ENCODE measurements at places on chromosomes 7 and 10.

- no peak for DNase-seq
Observed at GRCh38 chr7:90769036-90769435, 172.9 kb downstream of the CDK14 start.

DNA sequence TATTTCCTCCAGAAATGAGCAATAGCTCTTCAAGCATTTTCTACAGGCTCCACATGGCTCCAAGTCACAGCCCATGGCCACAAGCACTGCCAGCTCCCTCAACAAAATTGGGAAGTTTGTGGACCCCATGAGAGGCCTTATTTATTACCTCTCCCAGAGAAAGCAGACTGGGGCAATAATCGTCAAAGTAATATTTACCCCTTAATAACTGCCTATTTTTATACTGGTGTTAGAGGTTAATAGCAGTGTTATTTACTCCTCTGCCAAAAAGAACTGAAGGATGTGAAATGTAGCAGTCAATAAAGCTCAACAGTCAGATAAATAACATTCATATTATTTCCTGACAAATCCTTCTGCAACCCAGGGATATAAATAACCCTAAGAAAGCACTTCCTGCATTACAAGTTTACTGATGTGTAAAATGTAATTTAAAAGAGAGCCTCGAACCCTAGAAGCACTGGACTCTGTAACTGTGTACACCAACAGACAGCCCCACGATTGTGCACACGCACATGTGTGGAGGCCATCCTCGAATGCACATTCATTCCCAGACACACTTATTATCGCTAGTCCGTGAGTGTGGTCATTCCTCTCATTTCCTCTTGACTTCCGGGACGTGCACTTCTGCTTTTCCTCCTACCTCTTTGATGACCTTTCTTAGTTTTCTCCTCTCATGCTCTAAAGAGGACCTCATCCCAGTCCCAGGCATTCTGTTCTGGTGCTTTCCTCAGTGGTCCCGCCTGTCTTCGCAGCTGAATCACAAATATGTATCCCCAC lies 157.4 kb downstream of the EVX1 start:
- DNase-seq, result no peak

DNA sequence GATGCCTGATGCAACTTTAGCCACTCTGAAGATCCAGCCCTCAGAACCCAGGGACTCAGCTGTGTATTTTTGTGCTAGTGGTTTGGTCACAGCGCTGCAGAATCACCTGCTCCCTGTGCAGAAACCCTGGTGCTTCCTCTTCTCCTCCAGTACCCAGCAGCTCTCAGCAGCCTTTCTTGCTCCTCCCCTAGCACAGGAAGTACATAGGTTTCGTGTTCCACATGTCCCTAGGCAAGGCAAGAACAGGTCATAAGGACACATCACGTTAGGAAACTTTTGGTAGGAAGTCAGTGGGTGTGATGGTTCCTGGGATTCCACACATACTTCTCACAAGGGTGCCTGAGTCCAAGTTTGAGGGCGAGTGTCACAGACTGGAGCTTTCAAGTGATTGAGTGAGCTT lies 167.9 kb upstream of the PRSS1 start:
- DNase-seq, result no peak

- no peak for DNase-seq
Observed at GRCh38 chr10:71854031-71854430, 3.0 kb upstream of the PSAP start.

- DNase-seq, result no peak
Observed at GRCh38 chr7:1386623-1387220, 72.5 kb downstream of the MICALL2 start.

DNA sequence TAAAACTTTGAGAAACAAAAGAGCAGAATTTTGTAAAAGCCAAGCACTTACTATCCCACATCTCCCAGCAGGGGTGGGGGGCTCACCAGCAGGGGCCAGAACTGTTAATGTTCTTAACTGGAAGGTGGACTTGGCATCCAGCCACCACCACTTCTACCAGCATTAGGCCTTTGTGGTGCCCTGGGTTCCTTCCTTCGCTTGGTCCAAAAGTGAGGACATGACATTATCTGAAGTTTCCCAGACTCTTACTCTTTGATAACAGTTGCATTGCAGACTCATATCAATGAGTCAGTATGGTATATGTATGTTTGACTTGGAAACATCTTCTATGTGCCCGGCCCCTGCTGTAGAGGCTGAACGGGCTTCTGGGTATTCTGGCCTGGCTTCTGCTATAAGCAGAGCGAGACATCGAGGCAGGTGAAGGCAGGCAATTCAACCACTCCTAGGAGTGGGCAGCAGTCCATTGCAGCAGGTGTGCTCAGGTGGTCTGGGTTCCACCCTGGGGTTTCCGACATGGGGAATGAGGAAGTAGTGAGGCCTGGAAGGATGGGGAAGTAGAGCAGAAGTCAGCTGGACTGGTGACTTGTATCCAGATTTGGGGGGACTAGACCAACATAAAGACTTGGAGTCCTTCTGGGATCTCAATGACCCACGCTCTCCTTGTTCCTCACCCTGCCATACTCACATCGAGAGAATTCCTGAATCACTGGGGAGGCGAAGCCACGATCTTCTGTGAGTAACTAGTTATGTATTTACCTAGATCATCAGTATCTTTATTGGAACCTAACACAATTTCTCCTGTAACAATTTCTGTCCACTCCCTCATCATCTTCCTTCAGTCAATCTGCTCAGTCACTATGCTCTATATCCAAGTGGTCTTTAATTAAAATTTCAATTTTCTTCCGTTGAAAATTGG lies 4.1 kb downstream of the ZNF777 start:
- no peak for DNase-seq

DNA sequence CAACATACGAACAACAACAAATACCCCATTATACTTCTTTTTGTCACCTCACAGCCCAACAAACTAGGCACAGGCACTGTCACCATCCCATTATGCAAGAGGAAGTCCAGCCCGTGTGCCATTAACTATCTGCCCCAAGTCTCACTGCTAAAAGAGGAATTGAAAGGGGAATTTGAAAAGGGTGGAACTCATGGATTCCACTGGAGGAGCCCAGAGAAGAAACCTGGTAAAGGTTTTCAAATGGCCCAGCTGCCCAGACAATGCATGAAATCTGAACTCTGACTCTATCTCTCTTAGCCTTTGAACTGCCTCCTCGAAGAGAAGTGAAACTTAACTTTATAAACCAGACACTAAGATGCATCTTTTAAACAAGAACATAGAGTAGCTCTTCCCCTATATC lies 130.0 kb downstream of the PLXNA4 start:
- DNase-seq, result no peak

DNA sequence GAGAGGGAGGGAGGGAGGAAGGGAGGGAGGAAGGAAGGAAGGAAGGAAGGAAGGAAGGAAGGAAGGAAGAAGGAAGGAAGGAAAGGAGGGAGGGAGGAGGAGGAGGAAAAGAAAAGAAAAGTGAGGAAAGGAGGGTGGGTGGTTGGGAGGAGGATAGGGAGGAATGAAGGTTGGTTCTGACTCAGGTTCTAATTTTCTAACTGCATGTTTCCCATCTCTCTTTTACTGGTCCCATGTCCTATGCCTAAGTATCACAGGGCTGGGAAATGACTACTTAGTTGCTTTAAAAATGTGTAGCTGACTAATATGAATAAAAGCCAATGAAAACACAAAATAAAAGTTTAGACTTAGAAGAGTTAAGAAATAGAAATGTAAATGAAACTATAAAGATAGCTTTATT lies 890.9 kb upstream of the POT1 start:
- DNase-seq, result no peak

DNA sequence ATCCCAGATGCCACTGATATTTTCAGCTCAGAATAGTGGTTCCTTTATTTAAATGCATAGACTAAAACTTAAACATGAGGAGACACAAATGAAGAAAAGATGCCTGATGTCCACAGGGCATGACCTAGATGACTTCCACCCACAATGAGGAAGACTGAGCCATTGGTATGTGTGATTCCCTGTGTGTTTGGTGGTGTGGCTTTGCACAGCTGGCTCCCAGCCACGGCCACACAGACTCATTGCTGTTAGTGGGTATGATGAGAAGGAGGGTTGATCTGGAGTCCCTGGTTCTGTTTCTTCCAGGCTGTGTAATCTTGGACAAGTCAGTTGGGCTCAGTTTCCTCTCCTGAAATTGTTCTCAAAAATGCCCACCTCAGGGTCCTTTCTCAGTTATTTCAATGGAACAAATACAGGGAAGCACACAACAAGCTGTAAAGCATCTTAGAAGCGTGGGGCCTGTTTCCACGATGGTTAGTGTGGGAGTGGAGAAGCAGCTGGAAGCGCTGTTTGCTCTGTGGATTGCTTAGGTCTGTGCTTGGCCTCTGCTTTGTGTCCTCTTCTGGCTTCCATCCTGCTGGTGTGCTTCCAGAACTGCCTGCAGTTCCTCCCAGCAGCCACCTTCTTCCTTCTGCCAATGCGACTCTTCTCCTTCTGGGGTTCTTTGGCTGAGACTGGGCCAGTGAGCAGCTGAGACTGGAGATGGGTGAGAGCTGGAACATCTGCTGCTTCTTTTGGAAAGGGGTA lies 303.7 kb downstream of the BMPER start:
- no peak for DNase-seq

GRCh38 chr7:55486991-55487390 lies 85.3 kb downstream of the VOPP1 start:
- DNase-seq, result no peak

GRCh38 chr10:100792574-100792973 lies 47.2 kb downstream of the PAX2 start:
- no peak for DNase-seq

DNA sequence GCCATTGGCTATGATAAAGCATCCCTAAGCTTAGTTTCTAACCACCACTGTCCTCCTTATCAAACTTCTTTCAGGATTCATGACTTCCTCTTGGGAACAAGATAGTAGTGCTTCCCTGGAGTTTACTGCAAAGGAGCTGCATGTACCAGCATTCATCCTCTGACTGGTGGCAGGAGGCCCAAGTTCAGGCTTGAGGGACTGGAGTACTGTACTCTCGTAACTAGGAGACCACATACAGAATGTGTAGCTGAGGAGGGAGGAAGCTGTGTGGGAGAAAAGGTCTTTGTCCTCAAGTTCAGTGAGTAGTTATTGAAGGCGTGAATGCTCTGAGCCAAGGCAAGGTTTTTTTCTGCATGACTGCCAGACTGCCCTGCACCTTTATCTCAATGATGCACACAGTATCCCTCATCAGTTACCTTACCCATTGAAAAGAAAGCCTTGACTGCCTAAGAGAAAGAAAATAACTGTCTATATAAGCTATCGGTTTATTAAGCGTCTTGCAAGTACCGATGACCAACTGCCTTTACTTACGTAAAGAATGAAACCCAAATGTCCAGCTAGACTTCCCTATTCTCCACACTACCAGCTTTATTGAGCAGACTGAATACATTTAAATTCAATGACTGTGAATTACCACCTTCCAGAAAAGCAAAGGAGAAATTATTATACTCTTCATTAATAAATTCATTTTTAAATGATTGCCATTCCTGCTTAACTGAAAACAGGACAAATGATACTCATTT lies 12.8 kb downstream of the SCRN1 start:
- DNase-seq, result no peak

DNA sequence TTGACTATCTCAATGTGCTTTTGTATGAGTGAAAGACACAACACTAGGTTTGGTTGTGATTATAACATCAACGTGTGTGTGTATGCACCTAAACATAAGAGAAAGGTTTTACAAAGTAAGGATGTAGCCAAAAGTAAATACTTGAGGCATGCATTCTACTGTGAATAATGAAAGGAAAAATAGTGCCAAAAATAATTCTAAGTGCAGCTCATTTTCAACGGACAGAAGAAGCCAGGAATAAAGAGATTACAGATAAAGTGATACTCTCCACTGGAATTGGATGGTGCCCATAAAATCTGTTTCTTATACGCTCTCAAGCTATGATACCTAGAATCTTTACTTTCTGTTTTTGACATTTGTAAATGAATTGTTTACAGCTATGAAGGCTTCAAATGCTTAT lies 135.0 kb upstream of the TMEM72 start:
- DNase-seq, result no peak

GRCh38 chr10:43857206-43857930 lies 208.7 kb upstream of the ZNF32 start:
- DNase-seq, result no peak

DNA sequence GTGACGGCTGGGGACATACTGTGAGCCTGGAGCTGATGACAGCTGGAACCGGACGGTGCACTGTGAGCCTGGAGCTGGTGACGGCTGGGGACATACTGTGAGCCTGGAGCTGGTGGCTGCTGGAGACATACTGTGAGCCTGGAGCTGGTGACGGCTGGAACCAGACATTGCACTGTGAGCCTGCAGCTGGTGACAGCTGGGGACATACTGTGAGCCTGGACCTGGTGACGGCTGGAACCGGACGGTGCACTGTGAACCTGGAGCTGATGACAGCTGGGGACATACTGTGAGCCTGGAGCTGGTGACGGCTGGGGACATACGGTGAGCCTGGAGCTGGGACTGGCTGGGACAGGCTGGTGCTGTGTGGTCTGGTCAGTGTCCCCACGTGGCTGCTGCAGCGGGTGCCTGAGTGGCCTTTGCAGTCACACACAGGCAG lies 47.9 kb downstream of the PTPRN2 start:
- no peak for DNase-seq

DNA sequence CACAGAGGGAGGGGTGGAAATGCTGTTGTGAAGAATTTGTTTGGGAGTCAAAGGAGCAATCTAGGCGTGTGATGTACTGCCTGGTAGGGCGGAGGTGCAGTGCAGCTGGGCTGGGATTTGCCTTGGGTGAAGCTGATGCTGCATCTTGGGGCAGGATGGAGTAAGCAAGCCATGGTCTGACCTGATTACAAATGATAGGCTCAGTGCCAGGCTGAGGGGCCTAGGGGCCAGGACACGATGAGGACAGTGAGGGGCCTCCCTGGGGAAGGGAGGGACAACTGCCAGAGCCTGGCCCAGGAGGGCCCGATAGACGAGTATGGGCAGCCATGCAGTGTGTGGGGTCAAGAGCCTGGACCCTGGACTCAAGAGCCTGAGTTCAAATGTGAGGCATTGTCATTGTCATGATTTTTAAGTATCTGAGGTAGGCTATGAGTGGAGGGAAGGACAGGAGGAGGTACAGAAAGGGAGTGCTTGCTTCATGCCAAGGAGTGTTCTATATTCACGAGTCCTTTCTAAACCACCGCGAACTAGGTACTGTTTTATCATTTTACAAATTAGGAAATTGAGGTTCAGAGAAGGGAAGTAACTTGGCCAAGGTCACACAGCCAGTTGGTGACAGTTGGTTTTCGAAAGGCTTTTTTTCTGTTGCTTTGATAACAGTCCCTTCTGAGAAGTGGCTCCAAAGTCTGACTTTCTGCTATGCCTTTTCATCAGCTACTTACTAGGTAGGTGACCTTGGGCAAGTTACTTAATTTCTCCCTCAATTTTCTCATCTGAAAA lies 29.7 kb downstream of the HIF1AN start:
- DNase-seq, result no peak
